Right lobe of liver (tissue), 6 donors: ENCODE measurements at places on chromosomes 6 and 20.

GRCh38 chr20:55160037-55160436 lies 684.6 kb downstream of the DOK5 start:
- DNase-seq, result no peak

DNA sequence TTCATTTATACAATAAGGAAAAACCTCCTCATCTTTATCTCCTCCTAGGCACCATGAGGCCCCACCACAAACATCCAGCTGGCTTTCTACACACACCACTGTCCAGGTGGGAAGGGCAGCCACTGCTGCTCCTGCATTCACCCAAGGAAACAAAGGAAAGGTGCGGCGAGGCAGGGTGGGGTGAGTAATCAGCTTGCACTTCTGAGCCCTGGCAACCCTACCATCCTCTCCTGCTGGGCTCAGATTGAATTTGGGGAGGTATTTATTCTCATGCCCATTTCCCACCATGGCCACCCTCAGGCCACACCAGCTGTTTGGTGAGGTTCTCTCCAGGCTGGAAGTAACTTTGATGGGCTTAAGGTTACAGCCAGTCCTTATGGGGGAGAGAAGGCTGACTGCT lies 31.2 kb upstream of the SPDEF start:
- no peak for DNase-seq

GRCh38 chr6:79802657-79803300 lies 144.6 kb downstream of the ELOVL4 start:
- DNase-seq, result no peak

DNA sequence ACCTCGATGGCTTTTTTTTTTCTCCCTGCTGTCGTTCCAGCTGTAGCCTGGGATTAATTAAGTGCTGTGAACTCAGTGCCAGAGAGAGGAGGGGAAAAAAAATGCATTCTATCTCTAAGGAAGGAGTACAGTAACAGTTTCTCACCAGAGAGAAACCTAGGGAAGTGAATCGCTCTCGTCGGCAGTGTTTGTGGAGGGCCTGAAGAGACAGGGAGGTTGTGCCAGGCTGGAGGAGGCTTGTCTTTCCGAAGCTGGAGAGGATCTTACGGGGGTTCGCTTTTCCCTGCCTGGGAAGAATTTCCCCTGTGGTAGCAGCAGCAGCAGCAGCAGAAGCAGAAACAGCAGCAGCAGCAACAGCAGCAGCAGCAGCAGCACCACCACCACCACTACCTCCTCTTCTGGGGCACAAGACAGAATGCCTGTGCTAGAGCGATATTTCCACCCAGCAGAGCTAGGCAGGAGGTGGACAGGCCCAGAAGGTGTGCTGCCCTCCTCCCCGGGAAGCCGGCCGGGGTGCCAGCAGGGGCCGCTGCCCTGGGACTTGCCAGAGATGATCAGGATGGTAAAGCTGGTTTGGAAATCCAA lies 186.5 kb downstream of the PDE7B start:
- no peak for DNase-seq

DNA sequence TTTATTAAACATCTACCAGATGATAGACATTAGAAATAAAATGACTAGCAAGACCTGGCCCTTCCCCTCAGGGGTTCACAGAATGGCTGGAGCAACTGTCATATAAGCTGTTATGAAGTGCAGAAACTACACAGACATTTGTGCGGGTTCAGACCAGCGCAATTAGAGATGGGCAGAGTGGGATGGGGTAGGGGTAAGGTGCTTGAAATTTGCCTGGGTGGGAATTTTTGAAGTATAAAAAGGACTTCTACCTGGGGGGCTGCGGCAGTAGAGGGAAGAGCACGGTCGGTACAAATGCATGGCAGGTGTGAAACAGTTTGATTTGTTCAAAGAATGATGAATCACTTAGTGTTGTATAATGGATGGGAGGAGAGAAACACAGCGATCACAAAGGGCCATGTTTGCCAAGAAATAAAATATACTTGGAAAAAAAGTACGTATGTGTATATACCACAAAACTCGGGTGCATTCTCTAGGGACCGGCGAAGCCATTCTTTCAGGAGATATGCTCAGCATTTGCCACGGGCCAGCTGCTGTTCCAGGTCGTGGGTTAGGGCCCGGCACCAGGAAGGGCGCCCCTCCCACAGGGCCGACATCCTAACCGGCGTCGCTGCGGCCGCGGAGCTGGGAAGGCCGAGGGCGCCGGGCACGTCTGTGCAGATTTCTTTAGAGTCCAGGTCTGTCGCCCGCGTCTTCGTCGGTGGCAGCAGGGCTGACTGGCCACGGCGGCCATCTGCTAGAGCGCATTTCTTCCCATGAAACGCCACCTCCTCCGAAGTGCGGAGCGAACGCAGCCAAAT lies 809 bp upstream of the NOL7 start:
- DNase-seq, result peak; percentile 76

DNA sequence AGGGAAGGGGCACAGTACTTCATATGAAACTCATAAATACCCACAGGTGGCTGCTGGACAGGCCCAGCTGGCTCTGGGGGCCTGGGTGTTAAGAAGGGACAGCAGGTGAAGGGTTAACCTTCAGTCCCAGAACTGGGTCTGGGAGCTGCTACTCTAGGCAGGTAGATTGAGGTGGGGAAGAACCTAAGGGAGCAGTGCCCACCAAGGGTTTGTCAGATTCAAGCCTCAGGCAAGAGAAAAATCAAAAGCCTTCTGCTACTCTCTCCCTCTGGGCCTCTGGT lies 5.6 kb downstream of the RPL10A start:
- no peak for DNase-seq

- DNase-seq, result no peak
Observed at GRCh38 chr20:7399114-7399513, 541.1 kb downstream of the HAO1 start.

DNA sequence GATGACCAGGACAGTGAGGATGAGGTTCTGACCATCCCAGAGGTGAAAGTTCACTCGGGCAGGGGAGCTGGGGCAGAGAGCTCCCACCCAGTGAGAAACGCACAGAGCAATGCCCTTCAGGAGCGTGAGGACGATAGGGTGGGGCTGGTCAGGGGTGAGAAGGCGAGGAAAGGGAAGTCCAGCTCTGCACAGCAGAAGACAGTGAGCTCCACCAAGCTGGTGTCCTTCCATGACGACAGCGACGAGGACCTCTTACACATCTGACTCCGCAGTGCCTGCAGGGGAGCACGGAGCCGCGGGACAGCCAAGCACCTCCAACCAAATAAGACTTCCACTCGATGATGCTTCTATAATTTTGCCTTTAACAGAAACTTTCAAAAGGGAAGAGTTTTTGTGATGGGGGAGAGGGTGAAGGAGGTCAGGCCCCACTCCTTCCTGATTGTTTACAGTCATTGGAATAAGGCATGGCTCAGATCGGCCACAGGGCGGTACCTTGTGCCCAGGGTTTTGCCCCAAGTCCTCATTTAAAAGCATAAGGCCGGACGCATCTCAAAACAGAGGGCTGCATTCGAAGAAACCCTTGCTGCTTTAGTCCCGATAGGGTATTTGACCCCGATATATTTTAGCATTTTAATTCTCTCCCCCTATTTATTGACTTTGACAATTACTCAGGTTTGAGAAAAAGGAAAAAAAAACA lies 16.6 kb upstream of the SLC22A1 start:
- no peak for DNase-seq

DNA sequence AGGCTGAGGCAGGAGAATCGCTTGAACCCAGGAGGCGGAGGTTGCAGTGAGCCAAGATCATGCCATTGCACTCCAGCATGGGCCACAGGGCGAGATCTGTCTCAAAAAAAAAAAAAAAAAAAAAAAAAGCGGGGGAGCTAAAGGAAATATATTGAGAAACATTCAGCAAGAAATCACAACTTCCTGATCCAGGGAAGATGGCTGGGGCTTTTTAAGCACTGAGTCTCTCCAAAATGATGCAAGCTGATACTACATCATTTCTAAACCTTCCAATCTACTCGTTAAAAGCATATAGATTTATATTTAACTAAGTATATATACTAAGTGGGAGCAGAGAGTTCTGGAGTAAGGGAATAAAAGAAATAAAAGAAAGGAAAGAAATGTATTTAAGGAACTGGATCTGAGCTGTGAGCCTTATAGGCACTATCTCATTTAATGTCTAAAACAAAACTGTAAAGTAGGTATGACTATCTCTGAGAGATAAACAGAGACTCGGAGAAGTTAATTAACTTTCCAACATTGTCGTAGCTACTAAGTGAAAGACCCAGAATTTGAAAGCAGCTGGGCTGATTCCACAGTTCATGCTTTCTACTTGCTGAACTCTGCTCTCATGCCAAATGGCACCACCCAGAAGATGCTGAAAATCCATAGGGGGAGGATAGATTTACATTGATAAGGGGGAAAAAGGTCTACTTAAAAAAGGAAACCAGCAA lies 215.0 kb upstream of the MARCKS start:
- DNase-seq, result no peak

DNA sequence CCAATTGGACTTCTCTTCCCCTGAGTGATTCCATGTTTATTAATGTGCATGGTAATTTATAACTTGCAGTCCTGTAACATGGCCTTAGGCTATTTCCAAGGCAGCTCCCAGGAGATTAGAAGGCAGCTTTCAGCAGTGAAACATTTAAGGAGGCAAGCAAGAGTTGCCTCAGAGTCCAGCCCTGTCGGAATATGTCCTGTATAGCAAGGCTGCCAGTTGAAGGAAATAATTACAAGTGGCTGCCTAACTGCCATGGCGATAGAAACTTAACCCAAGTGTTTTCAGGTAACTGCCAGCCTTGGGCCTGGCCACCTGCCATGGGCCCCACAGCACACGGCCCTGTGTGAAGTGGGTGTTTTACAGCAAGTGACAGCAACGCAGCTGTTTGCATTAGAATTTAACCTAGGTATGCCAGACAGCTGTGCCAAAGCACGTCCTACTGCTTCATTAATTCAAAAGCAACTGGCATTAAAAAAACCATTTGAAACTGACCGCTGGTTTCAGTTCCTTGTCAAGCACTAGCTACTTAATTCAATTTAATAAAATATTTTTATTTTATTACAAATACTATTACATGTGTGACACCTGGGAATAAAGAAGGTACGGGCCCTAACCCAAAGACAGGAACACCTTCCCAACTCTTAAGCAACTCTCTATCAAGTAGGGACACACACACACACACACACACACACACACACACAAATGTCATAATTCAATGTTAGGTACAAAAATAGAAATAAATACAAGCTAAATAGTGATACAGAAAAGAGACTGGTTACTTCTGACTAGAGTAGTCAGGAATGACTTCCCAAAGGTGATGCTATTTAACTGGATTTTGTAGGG lies 151.8 kb upstream of the HEY2 start:
- DNase-seq, result no peak

- no peak for DNase-seq
Observed at GRCh38 chr20:4234128-4234527, 218.8 kb upstream of the RNF24 start.

GRCh38 chr6:83921315-83921714 lies 61.8 kb downstream of the CYB5R4 start:
- no peak for DNase-seq

DNA sequence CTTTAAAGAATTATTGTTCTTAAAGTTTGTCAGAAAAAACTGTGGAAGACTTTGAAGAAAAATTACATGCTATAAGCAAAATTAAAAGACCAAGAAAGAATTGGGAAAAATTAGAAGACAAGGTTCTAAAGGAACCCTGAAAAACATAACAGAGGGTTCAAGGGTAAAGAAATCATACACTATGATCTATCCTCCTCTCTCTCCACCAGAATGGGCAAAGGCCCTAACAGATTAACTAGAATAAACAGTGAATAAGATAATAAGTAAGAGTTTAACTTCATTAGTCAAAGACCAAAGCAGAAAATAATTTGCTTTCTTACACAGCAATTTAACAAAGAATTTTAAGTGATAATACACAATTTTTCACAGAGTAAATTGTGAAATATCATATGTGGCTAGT lies 201.2 kb upstream of the PDE10A start:
- no peak for DNase-seq

- no peak for DNase-seq
Observed at GRCh38 chr6:79223611-79224404, 10.7 kb downstream of the HMGN3 start.

GRCh38 chr20:54044156-54044555 lies 26.2 kb downstream of the BCAS1 start:
- DNase-seq, result no peak

DNA sequence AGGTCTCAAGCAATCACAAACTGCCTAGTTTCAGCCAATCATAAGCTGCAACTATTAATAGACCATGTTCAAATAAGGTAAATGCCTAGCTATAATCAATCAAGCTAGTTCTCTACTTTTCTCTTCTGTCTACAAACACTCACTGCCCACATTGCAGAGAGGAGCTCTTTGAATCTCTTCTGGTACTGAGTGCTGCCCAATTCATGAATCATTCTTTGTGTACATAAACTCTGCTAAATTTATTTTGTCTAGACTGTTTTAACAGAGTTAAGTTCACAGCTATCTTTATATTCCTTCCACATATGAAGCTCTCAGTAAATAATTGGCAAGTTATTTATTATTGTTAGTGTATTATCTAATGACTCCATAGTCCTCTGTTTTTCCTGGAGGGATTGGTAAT lies 411.0 kb downstream of the EPHA7 start:
- no peak for DNase-seq

DNA sequence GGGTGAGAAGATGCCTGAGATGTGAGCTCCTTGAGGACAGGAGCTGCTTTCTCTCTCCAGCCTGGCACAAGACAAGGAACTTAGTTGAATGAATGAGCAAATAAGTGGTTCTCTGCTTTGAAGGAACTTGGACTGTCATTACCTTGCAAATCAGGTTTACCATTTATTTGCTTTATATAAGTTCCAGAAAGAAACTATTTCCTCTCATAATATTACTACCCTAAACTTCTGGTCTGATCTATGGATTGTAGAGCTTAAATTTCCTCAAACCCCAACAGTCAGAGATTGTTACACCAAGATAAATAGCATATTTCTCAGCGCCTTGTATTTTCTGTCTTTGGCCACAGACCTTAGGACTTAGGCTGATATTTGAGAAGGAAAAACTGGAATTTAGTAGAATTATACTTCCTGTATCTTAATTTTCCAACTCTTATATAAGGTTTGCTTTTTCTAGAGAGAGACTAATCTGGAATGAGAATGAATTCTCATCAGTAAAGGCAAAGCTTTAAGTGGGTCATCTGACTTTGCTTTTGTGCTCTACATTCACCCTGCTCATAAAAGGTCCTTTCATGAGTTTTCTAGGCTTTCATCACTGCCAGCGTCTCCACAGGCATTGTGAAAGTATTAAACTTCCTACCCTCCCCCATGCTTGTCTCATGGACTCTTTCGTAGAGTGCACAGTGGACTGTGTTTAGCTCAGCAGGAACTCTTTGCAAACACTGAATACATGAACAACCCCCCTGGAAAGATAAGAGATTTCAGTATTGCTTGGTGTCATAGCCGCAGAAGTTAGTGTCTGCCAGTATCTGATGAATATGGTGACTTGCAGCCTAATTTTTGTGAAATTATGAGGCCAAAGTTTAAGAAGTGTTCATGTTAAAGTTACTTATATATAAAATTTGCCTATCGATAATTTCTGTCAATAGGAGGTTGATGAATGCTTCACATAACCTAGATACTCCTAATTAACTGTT lies 74.0 kb downstream of the PTPRA start:
- peak; percentile 71 for DNase-seq

GRCh38 chr6:43222418-43223059 lies 6.7 kb downstream of the DNPH1 start:
- DNase-seq, result no peak
